KG1 (cell line): ENCODE measurements at places on chromosomes 6 and 20.

DNA sequence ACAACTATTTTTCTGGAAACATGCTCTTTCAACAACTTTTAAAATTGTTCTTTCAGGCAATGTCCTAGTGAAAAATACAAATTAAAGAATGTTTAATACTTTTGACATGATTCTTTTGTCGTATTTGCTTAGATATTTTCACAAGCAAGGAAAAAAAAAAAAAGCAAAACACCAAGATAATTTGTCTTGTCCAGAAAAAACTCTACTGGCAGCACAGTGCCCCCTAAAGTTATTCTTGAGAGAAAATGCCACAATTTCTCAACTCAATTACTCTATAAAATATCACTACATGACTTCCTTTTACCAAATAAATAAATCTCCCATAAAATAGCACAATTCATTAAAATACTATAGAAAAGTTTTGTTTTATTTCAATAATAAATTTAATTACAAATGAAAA, 652.5 kb upstream of the EPHA7 start:
- DNase-seq, result no peak

DNA sequence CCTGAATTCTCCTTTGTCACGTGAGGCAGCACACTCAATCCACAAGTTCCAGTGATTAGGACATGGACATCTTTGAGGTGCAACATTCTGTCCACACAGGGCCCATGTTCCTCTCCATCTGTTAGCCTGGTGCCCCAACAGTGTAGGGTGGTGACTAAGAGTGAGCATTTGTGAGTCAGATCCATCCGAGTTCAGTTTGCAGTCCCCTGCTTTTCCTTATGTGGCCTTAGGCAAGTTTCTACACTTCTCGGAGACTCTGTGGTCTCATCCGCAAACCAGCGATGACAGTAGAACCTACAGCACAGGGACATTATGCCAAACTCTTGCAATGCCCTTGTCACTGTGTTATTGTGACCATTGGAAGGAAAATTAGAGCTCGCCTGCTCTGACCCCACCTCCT, 178.7 kb upstream of the CDH4 start:
- no peak for DNase-seq

DNA sequence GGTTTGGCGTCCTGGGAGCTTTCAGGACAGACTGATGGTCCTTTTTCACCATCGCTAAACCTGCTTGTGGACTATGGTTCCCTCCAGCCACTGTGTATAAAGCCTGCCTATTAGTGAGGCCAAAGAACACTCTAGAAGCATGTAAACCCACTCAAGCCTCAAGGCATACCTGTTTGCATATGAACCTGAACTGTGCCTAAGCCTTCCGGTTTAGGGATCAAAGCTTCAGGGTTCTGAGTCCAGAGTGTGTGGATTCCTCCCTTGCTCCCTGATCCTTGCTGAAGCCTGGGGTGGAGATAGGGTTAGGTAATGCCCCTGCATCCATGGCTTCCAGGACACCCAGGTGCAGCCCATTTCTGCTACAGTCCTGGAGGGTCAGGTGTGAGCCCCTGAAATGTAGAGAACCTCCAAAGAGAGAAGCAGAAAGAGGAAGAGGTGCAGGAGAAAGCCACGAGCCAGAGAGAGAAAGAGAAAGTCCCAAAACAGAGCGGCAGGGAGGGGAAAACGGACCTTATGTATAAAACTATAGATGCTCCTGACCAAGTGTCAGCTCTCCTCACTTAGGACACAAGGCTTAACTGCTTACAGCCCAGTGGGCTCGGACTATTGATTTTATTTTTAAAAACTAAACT, 93.3 kb downstream of the SCML4 start:
- DNase-seq, result no peak

- no peak for DNase-seq
Observed at GRCh38 chr6:168582571-168582981, 141.6 kb downstream of the SMOC2 start.

GRCh38 chr6:87705070-87705691, 3.1 kb upstream of the AKIRIN2 start:
- DNase-seq, result no peak

GRCh38 chr20:51223183-51223720, 200.3 kb upstream of the KCNG1 start:
- no peak for DNase-seq

DNA sequence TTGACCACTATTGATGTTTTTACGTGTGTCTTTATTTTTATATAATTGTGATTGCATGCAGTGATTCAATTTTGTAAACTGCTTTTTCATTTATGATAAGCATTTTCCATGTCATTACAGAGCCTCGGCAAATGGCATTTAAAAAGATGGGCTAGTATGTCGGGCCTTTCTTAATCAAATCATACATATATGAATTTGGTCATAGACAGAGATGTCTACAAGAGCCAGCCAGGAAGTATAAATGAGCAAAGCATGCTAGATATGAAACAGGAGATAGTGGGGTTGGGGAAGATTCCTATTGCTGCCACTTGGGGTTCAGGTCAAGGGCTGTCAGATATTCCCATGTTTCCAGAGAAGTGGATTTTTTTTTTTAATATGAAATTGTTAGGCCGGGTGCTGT, 20.0 kb downstream of the KIF3B start:
- no peak for DNase-seq

- no peak for DNase-seq
Observed at GRCh38 chr6:44020664-44021425, 106.4 kb downstream of the MRPL14 start.

DNA sequence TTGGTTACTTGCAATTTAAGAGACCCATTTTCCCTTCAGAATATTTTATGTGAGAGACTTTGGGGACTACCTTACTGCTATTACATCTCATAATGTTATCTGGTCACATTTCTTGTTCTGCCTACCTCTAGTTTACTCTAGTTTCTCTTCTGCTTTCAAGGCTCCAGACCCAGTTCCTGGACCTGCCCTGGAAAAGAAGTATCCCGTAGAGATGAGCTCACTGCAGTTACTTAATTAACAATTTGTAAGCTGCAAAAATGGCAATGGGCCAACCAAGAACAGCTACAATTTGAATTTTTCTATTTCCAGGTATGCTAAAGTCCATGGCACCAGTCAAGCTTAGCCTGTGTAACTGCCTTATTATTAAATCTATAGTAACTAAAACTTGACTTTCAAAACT, 25.0 kb downstream of the TAB2 start:
- no peak for DNase-seq

GRCh38 chr6:40986364-40986763, 52.7 kb downstream of the UNC5CL start:
- DNase-seq, result no peak

DNA sequence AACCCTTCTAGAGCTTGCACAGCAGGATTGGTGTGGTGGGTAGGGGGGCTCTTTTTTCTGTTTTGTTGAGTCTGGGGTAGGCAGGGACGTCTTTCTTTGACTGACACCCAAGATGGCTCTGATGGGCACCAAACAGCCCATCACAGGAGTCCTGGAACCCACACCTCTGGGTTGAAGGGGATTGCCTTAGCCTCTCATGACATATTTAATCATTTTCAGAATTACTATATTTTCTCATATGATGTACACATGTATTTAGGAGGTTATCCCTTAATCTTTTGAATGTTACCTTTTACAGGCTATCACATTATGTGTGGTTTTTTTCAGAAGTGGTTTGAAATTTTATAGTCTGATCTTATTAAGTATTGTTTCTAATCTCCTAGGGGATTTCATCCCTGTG, 64.6 kb downstream of the RPP40 start:
- no peak for DNase-seq

DNA sequence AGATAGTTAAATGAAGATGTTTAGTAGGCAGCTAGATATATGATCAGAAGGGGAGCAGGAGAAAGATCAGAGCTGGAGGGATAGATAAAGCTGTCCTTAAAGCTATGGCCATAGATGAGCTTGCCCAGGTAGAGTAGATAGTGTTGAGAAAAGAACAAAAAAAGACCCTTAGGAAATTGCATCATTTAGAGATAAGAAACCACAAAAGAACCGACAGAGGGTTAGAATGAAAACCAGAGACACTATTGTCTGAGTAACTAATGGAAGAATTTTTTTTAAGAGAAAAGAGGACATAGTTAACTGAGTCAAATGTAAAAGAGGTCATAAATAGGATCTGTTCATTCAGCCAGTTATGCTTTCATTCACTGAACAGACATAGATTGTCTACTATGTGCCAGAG, 101.8 kb downstream of the TNFAIP3 start:
- DNase-seq, result no peak

DNA sequence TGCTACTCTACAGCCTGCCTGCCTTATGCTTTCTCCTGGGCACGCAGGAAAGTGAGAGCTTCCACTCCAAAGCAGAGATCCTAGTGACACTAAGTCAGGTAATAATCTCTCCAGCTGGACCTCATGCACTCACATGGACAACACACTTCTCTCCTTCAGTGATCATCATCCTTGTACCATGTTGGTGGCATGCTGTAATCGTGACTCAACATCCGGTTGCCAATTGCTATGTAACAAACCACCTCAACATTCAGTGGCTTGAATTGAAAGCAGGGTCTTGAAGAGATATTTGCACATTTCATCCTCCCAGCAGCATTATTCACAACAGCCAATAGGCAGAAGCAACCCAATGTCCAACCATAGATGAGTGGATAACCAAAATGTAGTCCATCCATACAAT, 40.3 kb upstream of the PPP1R3G start:
- DNase-seq, result no peak
